Right forelimb (tissue), 1 donor: ENCODE measurements at places on chromosomes 7 and 10.

- no peak for DNase-seq
Observed at GRCh38 chr7:150959739-150960734, 18.1 kb downstream of the KCNH2 start.

DNA sequence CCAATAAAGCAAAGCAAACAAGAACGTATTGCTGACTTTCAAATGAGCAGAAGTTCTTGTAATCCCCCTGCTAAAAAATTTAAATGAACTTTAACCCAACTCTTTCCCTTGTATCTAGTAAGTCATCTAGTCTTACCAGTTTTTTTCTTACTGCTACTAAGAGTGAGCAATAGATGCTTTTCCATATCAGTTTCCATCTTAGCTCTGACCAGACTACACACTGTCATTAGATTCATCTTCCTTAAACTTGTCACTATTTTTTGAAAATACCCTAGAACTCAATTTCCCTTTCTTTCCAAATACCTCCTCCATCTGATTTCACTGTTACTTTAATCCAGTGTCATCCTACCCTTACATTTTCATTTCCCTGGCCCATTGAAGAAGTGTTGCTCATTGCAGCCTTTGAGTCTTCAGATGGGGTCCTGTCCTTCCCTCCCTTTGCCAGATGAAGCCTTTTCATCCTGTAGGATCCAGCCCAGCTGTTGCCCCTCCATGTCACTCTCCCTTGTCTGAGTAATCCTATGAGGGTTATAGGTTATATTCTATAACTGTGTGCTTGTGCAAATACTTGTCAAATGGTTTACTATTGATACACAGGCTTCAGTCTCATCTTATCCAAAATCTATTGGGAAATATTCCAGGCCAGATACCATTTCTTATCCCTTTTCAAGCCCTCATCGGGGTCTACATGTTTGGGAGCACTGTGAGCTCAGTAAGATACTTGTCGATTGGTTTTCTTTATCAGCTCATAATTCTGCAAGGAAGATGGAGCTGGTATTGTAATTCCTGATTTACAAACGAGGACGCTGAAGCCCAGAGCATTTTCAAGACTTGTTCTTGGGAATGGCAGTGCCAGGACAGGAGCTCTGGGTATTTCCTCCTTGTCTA is 51.5 kb upstream of the ITGB1 start:
- DNase-seq, result no peak

DNA sequence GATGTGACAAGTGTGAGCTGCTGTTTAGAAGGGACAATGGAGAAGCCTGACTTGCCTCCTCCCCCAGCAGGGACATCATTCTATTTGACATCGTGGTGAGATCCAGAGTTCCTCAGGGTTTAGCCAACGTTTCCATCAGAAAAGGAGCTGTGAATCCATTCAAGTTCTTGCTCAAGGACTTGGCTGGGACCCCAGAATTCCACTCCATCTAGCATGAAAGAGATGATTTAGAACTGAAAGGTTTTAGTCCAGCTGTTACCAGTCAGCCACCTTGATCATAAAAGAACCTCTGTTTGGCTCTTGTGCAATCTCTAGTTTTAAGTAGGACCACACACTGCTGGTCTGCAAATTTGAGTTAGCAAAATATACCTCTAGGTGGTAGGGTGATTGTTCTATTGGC is 337.6 kb downstream of the FRMD4A start:
- no peak for DNase-seq

DNA sequence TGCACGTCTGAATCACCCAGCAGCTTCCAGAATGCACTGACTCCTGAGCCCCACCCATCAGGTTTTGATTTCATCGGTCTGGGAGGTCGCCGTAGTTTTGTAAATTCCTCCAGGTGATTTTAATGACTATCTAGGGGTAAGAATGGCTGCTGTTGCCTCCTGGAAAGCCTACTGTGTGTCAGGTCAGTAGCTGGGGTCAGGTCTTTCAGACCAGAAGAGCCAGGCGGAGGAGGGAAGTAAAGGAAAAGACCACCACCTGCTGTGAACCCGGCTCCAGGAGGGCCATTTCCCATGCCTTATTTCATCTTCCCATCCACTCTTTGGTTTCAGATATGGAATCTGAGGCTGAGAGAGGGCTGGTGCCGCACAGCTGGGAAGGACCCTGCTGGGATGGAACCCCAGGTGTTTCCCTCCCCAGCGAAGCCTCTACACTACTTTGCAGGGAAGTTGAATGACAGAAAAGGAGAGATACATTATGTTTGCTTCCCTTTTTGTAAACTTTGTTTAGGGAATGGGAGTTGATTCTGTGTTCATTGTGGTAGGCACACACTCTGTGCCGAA is 19.8 kb downstream of the ADAMTS14 start:
- DNase-seq, result no peak

DNA sequence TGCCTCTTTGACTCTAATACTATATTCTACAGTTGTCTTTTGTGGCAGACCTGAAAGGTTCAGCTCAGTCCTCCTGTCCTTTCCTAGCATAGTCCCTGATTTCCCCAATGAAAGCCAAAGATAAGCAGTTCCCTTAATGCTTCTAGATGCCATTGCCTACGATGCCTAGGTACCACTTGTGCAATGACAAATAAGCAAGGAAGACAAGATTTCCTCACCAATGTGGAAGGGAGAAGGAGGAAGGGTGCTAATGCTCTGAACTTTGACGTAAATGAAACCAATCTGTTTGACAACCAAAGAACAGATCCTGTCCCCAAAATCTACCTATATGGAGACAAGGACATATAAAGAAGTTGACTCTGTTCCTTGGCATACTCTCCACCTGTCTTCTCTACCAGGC is 393.3 kb downstream of the KCNMA1 start:
- DNase-seq, result no peak

DNA sequence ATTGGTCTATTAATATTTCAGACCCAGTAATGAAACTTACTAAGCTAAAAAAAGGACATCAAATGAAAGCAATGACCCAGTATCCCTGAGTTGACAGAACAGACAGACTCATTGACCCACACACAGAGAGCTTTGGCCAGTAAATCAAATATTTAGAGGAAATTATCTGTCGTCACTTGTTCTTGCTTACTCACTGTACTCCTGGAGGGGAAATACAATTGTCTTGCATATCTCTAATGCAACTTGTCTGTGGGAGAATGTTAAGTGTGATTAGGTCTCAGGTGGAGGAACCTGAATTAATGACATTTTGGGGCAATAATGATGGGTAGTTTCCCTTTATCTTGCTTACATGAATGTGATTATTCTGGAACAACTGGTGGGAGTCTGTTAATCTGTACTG is 80.4 kb downstream of the CUBN start:
- DNase-seq, result no peak

DNA sequence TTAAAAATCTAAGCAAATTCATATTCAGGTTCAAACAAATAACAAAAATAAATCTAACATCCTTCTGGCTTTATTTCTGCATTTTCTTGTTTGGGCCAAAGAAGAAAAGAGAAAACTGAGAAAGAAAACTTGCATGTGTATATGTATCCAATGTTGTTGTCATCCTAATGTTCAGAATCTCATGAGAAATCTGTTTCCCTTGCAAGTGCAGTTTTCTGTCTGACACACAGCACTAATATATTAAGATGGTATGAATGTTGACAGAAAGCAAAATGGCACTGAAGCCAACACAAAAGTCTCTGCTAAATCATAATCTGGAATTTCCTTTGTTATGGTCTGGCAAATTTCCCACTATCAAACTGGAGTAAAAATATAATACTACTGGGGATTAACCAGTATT is 235.9 kb downstream of the HGF start:
- no peak for DNase-seq

DNA sequence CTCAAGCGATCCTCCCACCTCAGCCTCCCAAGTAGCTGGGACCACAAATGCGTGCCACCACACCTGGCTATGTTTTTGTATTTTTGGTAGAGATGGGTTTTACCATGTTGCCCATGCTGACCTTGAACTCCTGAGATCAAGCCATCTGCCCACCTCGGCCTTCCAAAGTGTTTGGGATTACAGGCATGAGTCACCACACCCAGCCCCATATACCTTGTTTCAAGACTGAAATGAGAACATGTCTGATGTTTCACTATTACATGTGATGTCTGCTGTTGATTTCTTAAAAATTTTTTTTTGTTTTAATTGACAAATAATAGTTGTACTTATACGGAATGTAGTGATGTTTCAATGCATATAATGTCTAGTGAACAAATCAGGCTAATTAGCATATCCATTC is 14.5 kb downstream of the KLHL7 start:
- no peak for DNase-seq

DNA sequence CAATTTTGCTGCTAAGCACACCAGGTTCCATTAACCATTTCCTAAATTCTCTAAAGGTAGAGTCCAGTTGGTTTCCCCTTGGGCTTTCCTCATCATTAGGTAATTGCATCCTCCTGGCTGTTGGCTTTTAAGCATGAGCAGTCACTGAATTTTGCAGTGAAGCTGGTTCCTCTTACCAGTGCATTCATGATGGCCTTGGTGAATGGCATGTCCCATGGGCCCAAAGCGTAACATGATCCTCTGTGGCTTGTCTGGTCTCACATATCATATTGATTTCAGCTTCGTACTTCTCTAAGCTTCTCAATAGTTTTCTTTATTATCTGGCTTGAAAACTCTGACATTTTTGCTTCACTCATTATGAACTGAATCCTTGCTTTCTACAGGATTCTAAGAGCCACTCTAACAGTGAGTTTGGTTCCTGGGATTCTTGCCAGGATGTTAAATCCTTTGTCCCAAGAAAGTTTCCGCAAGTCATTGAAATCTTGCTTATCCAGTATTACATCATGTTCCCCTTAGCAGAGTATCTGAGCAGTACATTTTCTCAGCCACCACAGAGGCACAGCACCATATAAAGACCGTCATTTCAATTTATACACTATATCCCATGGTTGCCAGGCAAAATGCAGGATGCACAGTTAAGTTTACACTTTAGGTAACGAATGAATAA is 134.2 kb downstream of the PTN start:
- no peak for DNase-seq

DNA sequence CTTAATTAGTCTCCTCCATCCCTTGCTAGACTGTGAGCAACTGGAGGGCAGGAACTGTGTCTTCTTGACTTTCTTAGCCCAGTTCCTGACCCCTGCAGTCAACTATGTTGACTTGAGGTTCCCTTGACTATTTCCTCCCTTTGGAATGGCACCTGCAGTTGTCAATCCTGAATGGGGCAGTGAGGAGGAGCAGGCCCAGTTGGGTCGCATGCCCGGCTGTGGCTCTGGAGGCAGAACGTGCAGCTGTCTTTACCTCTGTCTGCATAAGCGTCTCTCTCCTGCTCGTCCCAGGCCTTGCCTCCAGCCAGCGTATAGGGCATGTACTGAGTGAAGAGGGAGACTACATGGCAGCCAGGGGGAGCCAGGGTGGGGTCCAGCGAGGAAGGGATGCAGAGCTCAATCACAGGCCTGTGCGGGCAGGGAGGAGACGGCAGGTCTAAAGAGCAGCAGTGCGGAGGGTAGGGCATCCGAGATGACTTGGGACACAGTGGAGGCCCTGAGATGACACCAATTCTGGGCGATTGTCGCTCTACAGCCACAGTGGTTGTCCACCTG is 26.8 kb downstream of the PYROXD2 start:
- DNase-seq, result no peak
